ENCODE measurements at places on chromosomes 12 and 14. TPM values are rescaled to one million over a fixed set of nuclear protein-coding genes. Genes with fewer than 3 reads are reported as not detected.

DNA sequence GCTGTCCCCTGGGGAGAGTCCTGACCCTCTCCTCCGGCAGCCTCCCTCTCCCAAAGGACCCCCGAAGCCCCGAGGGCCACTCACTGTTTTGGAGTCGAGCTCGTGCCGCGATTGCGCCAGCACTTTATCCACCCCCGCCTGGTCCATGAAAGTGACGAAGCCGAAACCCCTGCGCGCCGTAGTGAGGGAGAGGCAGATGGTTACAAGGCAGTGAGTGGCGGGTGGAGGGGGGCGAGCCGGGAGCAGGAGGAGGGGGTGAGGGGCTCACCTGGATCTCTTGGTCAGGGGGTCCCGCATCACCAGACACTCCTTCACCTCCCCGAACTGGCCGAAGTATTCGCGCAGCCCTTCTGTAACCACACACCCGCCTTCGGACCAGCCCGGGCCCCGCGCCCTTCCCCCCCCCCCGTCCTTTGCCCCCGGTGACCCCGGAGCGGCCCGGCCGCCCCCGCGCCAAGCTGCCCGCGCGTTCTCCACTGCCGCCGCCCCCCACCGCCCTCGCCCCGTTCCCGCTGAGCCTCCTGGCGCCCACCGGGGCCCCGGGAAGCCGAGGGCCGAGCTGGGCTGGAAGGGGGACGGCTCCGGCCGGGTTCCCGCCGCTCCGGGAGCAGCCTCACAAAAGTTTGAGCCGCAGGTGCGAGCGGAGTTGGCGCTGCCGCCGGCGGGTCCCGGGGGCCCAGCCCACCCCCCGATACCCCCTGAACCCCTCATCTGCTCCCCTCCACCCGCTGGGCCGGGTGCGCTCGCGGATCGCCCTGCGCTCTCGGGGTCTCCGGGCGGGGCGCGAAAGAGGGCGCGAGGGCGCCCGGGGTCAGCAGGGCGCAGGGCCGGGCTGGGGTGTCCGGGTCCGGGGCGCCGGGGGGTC is 808 bp downstream of the MSI1 start:
- no peak for DNase-seq

- no peak for DNase-seq
These were observed 2.3 kb downstream of the FOXJ2 start for GRCh38 chr12:8034802-8035201.

- no peak for DNase-seq
These were observed 97.2 kb downstream of the BCL11B start for GRCh38 chr14:99174770-99175319.

DNA sequence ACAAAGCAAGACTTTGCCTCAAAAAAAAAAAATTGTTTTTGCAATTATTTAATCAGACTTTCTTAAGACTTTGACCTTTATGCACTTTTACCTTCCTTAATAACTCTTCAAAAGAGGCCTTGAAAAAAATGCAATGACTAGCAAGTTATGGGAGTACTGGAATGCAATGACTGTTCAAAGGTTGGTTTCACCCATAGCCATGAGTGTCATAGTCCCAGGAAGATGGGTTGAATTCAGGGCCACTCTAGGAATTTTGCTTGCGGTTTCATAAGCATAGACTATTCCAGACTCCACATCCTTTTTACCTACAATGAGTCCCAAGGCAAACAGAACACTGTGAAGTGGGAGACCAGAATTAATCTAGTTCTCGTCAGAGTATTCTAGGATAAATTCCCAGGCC is 29.4 kb upstream of the DENND5B start:
- DNase-seq: no peak

- DNase-seq: no peak
These were observed 259.1 kb downstream of the PCNX1 start for GRCh38 chr14:71166180-71166837.

DNA sequence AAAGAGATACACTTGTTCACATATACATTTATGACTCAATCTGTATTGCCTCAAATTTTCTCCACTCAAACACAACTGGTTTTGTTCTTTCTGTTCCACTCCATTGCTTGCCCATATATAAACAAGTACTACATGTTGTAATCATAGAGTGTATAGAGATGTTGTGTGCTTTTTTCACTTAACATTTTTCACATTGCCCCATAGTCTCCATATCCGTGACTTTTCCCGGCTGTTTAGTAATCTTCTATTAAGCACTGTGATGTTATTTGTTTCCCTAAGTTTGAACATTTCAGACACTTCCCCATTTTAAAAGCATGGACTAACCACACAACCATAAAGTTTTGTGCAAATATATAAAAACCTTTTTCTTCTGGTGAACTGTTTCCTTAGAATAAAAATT is 45.5 kb upstream of the PTPRR start:
- no peak for DNase-seq

DNA sequence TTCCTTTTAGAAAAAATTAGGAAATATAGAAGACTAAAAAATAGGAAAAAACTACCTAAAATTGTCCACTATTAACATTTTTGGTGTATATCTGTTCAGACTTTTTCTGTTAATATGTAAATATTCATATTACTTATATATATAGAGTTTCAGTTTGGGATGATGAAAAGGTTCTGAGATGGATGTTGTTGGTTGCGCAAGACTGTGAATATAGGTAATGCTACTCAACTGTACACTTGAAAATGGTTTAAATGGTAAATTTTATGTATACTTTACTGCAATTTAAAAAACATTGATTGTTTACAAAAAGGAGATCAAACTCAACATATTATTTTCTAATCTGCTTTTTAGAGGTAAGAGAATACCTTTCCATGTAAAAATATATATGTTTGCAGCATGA is 200.9 kb downstream of the RAD51B start:
- DNase-seq: no peak

IAPP gene
- total RNA-seq: not detected

Measured in Calu3 (cell line).